ENCODE measurements at places on chromosomes 3 and 15.
A peak's percentile ranks its signal among the peaks of the same experiment; 100 is the strongest.

GRCh38 chr3:196918968-196919367 lies 23.4 kb downstream of the NCBP2 start:
- DNase-seq = no peak

GRCh38 chr3:9201266-9201665 lies 48.2 kb downstream of the SRGAP3 start:
- DNase-seq = peak; percentile 64

- no peak for DNase-seq
These were observed 181.7 kb downstream of the CHST2 start for GRCh38 chr3:143301031-143301901.

- no peak for DNase-seq
These were observed 47.8 kb upstream of the ZBTB38 start for GRCh38 chr3:141320399-141321108.

DNA sequence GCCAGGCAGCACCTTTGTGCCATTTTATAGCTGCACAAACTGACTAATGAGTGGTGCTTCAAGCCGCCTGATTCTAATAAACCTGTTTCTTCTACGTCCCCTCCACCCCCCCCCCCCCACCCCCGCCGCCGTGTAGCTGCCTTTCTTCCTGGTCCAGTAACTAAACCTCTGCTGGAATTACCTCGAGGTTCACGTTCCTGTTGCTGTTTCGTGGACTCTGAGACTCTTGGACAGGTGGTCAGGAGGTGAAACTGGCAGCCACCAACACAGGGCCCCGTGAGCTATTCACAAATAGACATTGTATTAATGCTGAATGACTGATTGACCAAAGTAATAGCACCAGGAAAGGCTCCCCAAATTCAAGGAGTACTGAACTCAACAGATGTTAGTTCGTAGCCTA lies 73.9 kb downstream of the TRIM69 start:
- no peak for DNase-seq

- DNase-seq = no peak
These were observed 72.5 kb downstream of the TNFAIP8L3 start for GRCh38 chr15:51022206-51022605.

All from fibroblast of gingiva (primary cell).